ENCODE measurements at places on chromosomes 3 and 15.

DNA sequence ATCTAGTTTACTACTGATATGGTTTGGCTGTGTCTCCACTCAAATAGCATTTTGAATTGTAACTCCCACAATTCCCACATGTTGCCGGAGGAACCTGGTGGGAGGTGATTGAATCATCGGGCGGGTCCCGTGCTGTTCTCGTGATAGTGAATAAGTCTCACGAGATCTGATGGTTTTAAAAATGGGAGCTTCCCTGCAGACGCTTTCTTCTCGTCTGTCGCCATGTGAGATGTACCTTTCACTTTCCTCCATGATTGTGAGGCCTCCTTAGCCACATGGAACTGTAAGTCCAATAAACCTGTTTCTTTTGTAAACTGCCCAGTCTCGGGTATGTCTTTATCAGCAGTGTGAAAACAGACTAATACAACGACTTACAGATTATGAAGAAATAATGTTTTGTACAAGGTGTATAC lies 35.6 kb upstream of the PYDC2 start:
- DNase-seq: no peak

- no peak for DNase-seq
These were observed 12.2 kb upstream of the ALDH1A3 start for GRCh38 chr15:100867433-100867832.

- DNase-seq: no peak
These were observed 21.6 kb downstream of the EMC4 start for GRCh38 chr15:34246276-34246976.

DNA sequence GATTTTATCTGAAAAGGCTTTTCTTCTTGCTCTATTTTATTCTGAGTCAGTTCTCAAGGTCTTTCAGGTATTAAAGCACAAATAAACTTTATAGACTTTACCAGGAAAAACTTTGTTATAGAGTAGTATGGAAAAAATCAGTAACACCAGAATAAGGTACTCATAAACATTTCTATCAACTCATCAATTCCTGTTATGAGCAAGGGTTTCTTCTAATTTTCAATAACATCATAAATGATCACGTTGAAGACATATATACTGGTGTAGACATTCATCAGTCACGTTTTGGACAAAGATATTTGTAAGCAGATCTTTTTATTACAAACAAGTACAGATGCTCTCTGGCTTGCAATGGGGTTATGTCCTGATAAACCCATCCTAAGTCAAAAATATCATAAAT lies 9.6 kb upstream of the HDC start:
- no peak for DNase-seq

DNA sequence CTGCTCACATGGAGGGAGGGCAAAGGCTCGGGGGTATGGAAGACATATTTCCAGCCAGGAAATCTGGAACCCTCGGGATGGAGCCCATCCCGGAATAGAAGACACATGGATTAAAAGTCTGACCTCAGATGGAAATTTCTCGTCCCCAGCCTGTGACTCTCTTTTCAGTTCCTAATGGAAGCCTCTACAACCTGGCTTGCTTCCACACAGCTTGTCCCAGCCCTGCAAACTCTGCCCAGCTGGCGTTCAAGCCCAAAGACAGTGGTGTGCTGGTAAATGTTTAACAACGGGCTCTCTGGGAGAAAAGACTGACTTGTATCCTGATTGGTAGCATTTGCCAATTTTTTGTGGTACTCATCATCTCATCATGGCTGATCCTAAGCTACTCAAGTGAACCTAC lies 35.6 kb upstream of the TLE3 start:
- no peak for DNase-seq

GRCh38 chr3:76310089-76310488 lies 524.7 kb upstream of the ZNF717 start:
- DNase-seq: no peak

GRCh38 chr3:78880603-78881461 lies 887.0 kb downstream of the ROBO1 start:
- no peak for DNase-seq

DNA sequence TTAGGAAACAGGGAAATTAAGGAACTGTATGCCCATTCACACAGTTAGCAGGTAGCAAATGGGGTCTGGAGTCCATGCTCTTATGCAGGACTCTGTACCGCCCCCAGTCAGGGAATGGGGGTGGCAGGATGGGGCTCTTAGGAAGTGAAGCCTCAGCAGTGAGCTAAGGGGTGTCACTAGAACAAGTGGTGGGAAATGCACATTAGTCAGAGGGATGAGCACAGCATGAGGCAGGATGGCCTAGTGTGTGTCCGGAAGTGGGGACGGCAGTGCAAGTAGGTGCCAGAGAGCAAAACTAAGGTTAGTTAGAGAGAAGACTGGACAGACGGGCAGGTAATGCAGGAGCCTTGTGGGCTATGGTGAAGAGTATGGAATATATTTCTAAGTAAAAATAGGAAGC lies 60.7 kb downstream of the ST3GAL6 start:
- no peak for DNase-seq

- no peak for DNase-seq
These were observed 80.1 kb downstream of the BTD start for GRCh38 chr3:15681668-15682067.

DNA sequence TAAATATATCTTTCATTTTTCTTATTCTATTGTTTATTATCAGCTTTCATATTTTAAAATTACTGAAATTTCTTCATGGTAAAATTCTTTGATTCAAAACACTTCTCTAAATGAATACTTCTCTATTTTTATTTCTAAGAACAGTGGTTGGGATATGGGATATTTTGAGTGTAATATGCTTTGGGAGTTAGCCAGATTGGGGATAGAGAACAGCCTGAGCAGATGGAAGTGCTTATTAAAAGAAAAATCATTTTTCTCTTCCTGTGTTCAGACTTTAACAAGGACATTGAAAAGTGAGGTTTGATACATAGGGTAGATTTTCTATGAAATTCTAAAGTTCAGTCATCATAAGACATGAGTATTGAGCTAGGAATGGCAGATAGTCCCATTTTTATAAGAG lies 84.8 kb downstream of the COL6A5 start:
- no peak for DNase-seq

- DNase-seq: no peak
These were observed 60.1 kb downstream of the SUMF1 start for GRCh38 chr3:4406746-4407568.

- DNase-seq: no peak
These were observed 119.2 kb upstream of the CTNNB1 start for GRCh38 chr3:41080141-41080540.

DNA sequence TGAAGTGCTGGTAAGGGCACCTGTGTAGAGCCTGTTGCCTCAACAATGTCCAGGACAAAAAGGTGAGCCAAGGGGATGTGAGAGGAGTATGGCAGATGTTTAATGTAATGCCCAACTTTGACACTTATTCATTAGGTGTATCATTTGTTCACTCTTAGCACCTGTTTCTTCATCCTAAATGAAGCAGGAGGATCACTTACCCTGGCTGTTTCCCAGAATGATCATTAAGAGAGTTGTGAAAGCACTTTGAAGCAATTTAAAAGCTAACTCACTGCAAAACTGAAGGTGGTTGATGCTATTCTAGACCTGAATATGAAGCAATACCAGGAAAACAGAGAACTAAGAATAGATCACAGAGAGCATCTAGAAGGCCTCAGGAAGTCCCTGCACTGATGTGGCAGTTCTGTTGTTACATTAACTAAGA lies 3.4 kb upstream of the HHLA2 start:
- DNase-seq: no peak

- DNase-seq: no peak
These were observed 13.6 kb downstream of the ACKR2 start for GRCh38 chr3:42822828-42823227.

- no peak for DNase-seq
These were observed 71.9 kb downstream of the BOC start for GRCh38 chr3:113283306-113283705.

DNA sequence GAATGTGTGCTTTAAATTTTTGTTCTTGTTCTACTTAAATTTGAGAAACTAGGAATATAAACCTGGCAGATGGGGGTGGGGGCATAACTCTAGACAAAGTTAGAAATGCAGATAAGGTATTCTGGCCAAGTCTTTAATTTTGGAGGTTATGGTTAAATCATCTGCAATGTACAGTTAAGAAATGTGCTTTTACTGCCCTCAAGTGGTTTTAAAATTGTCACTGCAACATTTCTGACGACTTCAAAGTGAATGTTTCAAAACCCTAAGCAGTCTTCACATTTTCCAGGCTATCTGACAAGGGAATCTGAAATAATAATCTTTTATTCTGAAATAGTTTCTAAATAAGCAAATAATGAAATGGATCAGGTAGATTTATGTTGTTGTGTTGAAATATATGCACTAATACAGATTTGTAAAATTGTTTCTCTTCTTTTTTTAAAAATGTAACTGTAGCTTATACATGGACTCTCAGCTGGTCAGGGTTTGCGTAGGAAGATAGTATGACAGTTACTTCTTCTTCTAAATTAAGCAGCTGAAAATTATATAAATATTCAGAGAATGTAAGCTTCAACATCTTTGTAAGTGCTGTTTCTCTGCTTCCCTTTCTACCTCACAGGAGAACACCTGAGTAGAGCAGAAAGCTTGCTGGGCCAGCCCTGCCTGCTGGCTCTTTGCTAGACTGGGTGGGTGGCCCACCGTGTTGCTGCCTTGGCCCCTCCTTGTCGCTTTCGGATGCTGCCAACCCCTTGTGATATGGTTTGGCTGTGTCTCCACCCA lies 45.0 kb downstream of the SUCNR1 start:
- DNase-seq: no peak

DNA sequence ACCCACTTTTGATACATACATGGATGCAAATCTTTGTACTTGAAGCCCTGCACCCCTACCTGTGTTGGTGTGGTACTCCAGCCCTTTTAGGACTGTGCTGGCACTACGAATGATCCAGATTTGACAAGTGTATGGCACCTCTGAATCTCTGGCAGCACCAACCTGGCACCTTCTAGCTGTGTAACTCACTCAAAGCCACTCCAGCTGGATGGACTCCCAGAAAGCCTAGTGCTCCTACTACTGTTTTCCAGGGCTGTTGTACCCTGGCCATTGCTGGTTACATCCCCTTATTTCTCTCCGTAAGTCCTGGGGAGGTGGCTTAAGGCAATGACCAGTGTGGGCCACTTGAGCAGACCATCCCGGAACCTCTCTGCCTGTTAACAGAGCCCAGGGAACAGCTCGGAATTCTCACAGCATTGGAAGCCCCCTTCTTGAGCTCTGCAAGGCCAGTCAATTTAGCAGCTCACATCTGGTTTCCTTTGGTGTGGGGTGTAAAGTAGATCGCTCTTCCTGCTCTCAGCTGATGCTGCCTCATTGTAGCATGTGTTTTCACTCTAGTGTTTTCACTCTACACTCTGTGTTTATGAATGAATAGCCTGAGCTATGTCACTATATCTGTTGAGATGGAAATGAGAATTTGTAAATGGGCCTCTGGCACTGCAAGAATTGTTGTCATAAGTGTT lies 12.2 kb downstream of the CALML4 start:
- no peak for DNase-seq

DNA sequence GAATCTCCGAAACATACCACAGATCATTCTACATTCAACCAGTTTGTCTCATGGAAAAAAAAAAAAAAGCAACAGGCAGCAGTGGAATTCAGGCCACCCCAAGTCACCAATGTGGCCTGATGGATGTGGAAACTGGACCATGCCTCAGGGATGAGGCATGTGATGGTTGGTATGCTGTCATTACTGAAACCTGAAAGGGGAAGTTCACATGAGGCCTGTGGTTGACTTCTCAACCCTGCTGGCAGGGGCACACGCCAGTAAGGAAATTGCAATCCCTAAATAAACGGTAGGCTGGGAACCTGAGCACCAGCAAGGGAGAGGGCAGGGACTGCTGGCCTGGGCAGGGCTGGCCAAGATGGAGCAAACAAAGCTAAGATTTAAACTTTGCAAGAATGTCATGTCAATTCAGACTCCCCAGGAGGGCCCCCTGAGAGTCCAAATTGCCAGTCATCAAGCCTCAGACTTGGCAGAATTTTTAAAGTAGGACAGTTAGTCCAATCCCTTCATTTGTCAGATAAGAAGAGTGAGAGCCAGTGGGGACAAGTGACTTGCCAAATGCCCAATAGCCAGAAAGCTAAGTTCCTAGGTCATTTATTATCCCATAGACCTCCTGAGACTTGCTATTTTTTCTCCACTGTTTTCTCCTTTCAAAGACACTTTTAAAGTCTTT lies 310.4 kb downstream of the ERC2 start:
- DNase-seq: no peak

GRCh38 chr3:114176890-114177289 lies 2.0 kb downstream of the DRD3 start:
- no peak for DNase-seq

- DNase-seq: no peak
These were observed 809 bp downstream of the NDUFAF3 start for GRCh38 chr3:49022688-49023171.

- DNase-seq: no peak
These were observed 178.4 kb downstream of the AKAP13 start for GRCh38 chr15:85558848-85559247.

- no peak for DNase-seq
These were observed 33.6 kb downstream of the SQOR start for GRCh38 chr15:45668386-45668785.

- DNase-seq: no peak
These were observed 41.3 kb downstream of the ST6GAL1 start for GRCh38 chr3:186971578-186971977.

GRCh38 chr3:2923390-2923789 lies 186.8 kb downstream of the IL5RA start:
- no peak for DNase-seq

DNA sequence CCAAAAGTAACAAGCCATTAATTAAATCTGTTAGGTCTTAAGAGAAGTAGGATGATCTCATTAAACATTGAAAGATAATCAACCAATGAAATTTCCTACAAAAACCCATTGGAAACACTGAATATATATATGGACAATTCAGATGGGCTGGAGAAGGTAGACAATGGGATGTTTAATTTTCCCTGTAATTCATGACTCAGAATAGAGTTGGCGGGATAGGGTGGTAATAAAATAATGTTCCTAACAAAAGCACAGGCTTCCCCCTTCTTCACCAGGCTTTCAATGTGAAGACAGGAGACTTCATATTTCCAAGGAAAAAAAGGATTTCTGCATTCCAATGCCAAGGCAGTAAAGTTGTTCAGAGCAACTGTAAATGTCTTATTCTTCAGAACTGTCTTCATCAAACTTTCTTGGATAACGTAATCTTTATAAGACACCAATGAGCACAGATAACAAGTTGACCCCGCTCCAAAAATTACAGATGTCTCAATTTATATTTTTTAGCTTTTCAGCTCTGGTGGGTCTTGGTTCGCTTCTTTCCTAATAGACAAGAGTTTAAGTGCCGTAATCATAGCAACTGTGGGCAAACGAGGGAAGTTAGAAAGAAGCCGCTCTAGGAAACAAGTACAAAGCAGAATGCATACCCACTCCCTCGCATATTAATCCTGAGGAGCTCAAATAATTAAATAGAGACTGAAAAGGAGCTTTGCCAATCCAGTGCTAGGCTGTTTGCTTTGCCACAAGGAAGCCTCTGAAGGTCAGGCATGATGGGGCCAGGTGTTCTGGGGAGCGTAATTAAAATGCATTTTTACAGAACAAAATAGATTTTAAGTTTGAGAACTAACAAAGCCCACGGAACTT lies 377.0 kb downstream of the FOXP1 start:
- DNase-seq: no peak

DNA sequence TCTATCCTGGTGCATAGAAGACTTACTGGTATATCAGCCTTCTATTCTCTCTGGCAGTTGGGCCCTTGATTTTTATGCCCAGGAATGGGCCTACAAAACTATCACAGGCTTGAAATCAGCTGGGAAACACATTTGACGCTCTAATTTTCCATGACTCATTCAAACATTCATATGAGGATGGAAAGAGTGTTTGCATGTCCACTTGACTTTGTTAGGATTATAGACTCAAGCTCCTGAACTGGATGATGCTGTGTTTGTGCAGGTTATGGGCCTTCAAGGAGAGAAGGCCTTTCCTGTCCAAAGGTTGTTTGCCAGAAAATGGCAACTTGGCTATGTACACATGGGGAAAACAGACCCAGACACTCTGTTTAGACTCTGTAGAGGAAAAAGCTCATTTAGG lies 219.9 kb downstream of the GAP43 start:
- no peak for DNase-seq

Measured in neuronal stem cell (in vitro differentiated cells).